B cell (primary cell): ENCODE measurements at places on chromosomes 7 and 10.

GRCh38 chr10:103855424-103855823 is at the start of gene SH3PXD2A:
TSS of gene SH3PXD2A (minus strand) at chr10:103855576. CDS start at chr10:103855266, 310 bp downstream.
- DNase-seq, result peak; percentile 34

DNA sequence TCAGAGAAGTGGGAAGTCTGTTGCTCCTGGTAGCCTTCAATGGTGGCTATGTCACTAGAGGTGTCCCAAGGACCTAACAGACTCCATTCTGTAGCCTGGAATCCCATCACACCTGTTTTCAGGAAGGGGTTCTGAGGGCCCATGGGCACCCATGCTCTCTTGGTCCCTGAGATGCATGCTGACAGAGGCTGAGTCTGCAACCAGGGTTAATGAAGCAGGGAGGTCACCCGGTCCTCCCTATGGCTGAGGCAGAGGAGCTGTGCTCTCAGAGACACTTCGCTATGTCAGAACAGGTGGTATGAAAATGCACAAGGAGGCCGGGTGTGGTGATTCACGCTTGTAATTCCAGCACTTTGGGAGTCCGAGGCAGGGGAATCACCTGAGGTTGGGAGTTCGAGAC is 452.1 kb downstream of the TCERG1L start:
- no peak for DNase-seq

DNA sequence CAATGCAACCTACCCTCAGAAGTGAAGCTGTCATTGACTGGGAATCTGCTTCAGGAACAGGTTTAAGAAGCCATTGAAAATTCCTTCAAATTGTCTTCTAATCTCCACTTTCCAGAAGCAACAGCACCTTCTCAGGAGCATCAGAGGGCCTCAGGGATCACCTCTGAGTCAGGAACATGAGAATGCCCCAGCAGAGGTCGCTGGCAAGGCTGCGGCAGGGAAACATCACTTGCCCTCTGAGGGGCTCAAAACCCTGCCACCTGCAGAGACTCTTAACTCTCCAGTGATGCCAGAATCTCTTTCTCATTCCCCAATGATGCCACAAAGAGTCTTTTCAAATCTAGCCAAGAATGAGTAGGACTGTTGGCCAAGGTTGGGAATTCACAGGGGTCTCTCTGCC is 5.9 kb upstream of the MAPK8 start:
- DNase-seq, result no peak

DNA sequence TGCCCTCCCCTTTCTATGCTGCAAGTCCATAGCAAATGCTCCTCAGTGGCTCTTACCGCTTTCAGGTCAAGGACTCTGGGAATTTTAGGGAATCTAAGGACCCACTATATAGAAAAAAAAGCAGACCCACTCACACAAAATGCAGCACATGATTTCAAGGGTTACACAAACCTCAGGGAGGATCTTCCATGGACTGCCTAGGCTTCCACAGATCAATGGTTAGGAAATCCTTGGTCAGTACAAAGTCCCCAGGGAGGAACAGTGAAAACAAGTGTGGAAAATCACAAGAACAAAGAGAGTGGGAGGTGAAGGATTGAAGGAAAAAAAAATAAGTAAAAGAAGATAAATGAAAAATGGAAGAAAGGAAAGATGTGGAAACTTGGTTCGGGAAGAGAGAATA is 188.4 kb downstream of the AHR start:
- no peak for DNase-seq

DNA sequence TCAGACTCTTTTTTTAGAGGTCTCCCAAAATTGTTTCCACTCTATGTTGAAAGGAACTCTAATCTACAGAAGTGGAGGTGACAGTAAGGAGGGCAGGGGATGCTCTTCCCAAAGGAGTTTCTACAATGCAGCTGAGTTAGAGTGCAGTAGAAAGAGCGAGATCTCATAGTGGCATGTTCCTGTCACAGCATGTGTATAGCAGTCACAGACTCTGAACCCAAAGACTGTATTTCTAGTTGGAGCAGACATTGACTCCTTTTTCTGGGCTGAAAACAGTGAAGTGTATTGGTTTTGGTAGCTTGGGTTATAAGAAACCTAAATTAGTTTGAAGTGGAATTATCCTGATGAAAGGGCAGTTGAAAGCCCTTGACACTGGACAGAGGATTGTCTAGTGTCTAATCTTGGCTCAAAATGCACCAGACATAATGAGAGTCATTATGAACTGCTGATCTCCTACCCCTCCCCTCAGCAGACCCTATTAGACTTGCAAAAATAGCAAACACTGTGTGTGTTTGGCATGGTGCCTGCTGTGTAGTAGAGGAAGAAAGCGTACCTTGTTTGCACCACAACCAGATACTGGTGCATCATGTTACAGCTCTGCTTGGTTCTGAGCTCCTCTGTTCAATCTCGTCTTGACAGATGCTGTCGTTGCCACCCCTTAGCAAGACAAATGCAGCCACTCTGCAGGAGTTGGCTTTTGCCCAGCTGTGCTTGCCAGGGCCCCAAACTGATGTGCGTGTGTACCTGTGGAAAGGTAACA is 336.0 kb downstream of the AUTS2 start:
- DNase-seq, result no peak

- no peak for DNase-seq
Observed at GRCh38 chr10:35316218-35316967, 19.9 kb upstream of the CCNY start.

- DNase-seq, result no peak
Observed at GRCh38 chr7:30351286-30351685, 66.9 kb downstream of the ZNRF2 start.

GRCh38 chr7:22882106-22882505 is 59.5 kb upstream of the TOMM7 start:
- no peak for DNase-seq

DNA sequence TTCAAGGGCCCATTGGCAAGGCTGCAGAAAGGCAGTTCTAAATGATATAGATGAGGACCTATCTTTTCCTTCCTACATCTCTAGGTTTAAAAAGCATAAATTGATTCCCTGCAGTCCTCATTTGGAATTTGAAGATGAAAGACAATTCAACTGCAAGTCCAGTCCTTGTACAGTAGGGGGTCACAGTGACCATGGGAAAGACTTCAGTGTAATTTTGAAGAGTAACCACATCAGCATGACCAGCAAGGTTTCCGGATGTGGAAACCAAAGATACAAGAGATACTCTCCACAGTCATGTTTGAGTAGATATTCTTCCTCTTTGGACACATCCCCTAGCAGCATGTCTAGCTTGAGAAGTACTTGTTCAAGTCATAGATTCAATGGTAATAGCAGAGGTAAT is 539.3 kb upstream of the TEX47 start:
- DNase-seq, result no peak

DNA sequence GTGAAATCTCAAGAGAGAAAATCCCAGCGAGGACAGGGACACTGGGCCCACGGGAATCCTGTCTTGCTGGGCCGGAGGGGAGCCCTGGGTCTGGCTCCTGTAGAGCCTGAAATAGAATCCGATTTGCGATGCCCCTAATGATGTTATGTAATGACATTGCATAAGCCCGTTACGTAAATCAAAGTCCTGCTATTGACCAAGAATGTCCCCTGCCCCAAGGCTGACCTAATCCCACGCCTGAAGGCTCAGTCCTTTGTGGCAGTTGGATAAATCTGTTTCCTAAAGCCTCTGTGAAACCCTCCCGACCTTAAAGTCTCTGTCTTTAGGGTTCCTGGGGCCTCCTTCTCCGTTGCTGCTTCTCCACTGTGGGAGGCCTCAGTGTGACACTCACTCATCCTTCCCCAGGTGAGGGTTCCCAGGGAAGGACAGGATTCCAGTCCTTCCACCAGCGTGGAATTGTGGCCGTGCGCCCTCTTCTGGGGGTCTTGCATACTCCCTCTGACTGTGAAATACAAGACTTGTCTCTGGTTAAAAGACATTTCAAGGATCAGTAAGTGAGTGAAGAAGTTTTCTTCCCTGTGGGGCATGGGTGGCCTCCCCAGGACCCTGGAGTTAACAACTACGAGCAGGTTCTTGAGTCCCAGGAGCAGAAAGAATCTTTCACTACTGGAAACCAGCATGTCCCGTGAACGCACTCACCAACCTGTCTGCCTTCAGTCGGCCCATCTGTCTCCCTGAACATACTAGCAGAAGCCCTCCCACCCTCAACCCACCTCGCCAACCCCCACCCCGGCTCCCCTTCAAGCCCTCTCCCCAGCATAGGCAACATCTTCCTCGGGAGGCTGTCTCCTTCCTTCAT is 19.8 kb downstream of the ZNF467 start:
- no peak for DNase-seq

DNA sequence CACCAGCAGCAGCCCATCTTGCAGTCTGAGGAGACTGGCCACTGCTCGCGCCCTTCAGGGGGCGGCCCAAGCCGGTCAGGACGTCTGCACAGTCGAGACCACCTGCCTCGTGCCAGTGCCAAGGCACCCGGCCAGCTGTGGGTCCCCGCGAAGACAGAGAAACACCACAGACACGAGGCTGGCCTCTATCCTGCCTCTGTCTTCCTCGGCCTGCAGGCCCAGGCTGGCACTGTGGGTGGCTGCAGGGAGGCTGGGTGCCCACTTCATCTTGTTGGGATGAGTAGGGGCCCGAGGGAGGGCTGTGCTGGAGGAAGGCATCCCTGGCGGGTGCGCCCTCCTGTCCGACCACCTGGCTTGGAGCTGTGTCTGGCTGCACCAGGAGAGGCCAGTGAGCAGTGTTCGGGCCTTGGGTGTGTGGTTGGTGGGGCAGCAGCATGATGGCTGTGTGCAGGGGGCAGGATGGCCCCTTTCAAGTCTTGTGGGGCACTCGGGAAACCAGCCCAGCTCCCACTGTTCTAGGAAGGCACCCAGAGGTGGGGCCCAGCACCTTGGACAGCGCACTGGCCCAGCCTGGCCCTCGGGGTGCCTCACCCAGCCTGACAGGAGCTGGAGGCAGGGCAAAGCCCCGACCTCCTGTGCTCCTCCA is 7.3 kb downstream of the DPYSL4 start:
- DNase-seq, result no peak

GRCh38 chr7:143408252-143408685 is 387 bp downstream of the EPHA1 start:
- no peak for DNase-seq

- DNase-seq, result no peak
Observed at GRCh38 chr7:69531050-69531449, 67.2 kb upstream of the AUTS2 start.

DNA sequence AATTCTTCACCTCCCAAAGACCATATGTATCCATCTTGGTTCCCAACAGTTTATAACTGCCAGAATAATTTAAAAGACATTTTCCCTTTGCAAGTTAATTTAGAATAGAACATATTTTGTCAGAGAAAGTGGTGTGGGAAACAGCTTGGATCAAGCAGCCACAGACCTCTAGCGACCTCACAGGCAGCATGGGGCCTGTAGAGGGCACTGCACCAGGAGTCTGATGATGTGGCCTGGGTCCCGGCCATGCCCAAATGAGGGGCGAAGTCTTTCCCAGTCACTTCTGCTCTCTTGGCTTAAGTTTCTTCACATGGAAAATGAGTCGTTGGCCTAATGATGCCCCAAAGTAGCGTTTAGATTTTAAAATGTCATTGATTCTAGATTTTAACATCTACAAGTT is 243.2 kb downstream of the SDK1 start:
- DNase-seq, result no peak

DNA sequence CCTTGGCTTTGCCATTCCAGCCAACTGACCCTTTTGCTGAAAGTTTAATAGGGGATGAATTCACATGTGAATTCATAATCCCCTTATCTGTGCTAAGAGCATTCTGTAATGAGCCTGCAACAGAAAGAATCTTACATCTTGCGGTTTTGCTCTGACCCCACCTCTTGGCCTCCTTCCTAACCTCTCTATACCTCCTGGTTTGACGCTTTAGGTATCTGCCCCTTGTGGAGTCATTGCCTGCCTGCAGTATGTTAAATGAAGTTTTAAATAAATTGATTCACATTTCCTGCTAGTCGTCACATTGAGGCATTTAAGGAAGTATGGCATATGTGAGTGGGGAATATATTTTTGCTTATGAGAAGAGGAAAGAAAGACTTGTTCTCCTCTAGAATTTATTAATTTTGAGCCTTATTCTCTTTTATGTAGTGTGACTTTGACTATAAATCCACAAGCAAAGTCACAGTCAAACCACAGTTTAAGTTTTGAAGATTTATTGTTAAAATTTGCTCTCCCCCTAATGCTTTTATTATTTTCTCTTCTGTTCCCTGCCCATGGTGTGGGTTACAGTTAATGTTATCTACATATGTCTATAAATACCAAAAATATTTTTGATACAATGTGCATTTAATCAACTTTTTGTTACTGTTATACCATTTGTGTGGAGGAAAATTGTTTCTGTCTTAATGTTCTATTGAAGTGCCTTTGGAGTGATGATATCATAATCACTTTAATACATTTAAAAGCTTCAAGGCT is 60.9 kb downstream of the LRMDA start:
- no peak for DNase-seq

DNA sequence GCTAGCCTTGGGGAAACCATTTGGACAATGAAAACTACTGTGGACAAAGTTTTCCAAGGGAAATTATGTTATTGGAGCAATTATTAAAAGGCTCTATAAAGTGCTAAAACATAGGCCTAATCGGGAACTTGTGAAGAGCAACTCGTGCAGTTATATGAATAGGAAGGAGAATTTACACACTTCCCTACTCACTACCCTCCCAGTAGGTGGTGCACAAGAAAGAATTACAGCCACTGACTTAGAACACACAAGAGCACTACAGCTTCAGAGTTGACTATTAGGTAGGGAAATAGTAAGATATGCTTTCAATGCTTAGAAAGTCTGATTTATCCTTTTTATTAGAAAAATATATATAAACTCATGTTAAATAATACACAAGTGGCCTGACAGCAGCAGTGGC is 47.2 kb downstream of the GSAP start:
- no peak for DNase-seq

- no peak for DNase-seq
Observed at GRCh38 chr10:53140506-53140905, 367.9 kb upstream of the MBL2 start.

DNA sequence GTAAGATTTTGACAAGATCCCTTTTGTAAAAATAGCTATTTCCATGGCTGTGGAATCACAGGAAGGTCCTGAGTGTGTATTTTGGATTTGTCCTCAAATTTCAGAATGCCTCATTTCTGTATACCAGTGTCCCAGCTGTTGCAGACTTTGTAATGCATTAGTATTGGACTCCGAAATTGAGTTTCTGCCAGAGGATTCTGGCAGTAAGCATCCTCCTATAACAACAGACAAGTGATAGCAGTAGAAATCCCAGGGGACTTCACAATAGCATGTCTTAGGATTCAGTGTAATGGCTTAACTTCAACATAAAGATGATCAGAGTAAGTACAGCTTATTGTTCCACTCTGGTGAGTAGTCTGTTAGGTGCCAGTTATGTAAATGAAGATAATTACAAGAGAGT is 104.6 kb downstream of the FOXP2 start:
- DNase-seq, result no peak

GRCh38 chr7:6078548-6078947 is 47.4 kb downstream of the ANKRD61 start:
- peak; percentile 80 for DNase-seq

GRCh38 chr7:51307651-51308210 is 8.9 kb downstream of the COBL start:
- DNase-seq, result no peak

GRCh38 chr7:139587535-139587934 is 64.0 kb downstream of the CLEC2L start:
- DNase-seq, result no peak
